Adrenal gland (tissue), 19 donors: ENCODE measurements at places on chromosomes 4 and X. TPM values are rescaled to one million over a fixed set of nuclear protein-coding genes. Genes with fewer than 3 reads are reported as not detected.

The CACNA1F gene
- not detected for total RNA-seq

DNA sequence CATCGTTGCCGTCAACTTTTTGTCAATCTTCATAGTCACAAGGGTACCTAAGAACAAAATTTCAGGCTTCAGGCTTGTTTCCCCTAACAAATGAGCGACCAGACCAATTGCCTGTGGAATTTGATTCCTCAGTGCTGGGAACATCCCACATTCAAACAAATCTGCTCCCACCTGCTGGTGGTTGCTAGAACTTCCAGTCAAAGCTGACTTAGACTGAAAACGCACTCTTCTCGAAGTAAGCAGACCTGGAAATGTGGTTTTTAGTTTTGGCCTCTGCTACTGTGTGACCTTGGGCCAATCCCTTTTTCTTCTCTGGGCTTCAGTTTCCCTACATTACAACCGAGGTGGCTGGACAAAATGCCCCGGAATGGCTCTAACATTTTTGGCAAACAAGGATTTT lies 1.8 kb upstream of the GABRQ start:
- DNase-seq = peak; percentile 26

GRCh38 chr4:127188847-127189246 lies 443.9 kb upstream of the INTU start:
- DNase-seq = no peak

DNA sequence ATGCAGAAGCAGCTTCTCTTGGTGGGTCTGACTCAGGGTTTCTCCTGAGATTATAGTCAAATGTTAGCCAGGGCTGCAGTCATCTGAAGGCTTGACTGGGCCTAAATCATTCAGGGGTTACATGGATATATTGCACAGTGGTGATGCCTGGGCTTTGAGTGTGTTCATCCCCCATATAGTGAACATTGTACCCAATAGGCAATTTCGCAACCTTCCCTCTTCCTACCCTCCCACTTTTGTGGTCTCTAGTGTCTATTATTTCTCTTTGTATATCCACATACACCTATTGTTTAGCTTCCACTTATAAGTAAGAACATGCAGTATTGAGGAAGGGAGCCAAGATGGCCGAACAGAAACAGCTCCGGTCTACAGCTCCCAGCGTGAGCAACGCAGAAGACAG lies 90.3 kb upstream of the CAMK2D start:
- no peak for DNase-seq
